ENCODE measurements at places on chromosomes 11 and 22.

GRCh38 chr11:65452806-65453490, 30.4 kb downstream of the NEAT1 start:
- no peak for DNase-seq

- DNase-seq = no peak
These were observed 8.4 kb upstream of the OMP start for GRCh38 chr11:77093987-77094840.

DNA sequence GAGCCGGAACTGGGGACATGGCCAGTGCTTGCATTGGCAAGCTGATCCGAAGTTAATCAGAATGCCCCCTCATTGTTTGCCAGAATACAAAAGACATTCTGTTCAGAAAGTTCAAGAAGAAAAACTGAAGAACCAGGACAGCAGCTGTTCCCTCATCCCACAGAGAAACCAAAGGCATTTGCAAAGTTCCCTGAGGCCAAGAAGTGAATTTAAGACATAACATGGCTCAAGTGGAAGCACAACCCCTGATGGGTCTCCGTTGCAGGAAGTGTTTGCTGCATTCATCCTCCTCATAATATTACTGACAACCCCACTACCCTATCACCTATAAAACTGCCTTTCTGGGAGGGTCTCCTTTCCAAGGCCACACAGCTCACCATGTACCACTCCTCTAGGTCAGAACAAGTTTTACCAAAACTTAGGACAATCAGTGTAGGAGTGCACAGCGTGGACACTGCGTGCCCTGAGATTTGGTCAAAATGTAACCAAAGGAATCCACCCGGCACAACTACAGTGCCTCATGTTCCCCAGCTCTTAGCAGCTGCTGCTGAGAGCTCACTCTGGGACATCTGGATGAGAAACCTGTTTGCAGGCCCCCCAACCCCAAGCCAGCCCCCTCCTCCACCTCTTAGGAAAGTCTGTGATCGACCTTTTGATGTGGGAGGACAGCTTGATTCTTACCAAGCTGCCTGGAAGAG, 101.6 kb upstream of the AKIP1 start:
- no peak for DNase-seq

DNA sequence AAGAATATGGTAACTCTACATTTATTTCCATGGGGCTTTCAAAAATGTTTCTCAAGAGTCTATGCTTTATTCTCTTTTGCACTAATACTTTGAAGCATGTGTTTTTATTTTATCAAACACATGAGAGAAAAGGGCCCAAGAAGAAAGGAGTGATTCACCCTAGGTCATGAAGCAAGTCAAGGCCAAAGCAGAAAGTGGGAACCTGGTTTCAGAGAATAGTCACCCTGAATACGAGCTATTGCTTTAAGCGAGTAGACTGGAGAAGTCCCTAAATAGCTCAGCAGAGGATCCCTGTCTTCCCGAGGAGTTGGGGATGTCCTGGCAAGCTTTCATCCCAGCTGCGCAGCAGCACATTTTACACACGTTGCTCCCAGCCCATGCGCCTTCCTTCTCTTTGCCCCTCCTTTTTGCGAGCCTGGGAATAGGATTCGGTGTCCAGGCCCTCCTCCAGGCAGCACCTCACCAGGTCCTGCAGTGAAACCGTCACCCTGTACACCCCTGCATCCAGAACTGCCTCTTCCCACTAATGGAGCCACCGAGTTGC, 19.1 kb downstream of the MPEG1 start:
- DNase-seq = no peak

GRCh38 chr11:128882451-128882850, 8.7 kb upstream of the KCNJ5 start:
- DNase-seq = no peak

All from effector memory CD8-positive, alpha-beta T cell (primary cell).